ENCODE measurements at places on chromosomes 1 and 21.

- no peak for DNase-seq
Observed at GRCh38 chr1:191320062-191320461, 838.2 kb upstream of the RGS18 start.

DNA sequence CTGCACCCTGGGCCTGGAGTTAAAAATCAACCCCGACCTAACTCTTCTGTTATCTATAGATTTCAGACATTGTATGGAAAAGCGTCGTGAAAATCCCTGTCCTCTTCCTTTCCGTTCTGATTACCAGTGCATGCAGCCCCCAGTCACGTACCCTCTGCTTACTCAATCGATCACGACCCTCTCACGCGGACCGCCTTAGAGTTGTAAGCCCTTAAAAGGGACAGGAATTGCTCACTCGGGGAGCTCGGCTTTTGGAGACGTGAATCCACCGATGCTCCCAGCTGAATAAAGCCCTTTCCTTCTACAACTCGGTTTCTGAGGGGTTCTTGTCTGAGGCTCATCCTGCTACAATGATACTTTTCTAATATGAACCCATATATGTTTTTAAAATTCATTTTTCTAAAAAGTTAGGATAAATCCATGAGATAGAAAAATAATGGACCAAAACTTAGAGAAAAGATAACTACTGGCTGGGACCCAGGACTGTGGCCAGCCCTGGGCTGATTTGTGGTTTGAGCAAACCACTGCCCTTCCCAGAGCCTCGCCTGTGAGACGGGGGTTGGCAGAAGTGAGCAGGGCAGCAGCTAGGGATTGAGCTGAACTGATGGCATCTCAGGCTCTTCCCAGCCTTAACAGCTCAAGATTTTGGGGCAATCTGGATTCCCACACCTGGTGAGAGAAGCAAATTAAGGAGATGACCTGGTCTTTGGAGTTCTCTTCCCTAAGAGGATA, 5.0 kb downstream of the UQCRHL start:
- DNase-seq: no peak

- no peak for DNase-seq
Observed at GRCh38 chr1:157177733-157178394, 39.7 kb upstream of the ETV3 start.

- DNase-seq: no peak
Observed at GRCh38 chr1:103461161-103462105, 64.1 kb upstream of the RNPC3 start.

GRCh38 chr1:10209590-10209904, 823 bp upstream of the KIF1B start:
- no peak for DNase-seq

DNA sequence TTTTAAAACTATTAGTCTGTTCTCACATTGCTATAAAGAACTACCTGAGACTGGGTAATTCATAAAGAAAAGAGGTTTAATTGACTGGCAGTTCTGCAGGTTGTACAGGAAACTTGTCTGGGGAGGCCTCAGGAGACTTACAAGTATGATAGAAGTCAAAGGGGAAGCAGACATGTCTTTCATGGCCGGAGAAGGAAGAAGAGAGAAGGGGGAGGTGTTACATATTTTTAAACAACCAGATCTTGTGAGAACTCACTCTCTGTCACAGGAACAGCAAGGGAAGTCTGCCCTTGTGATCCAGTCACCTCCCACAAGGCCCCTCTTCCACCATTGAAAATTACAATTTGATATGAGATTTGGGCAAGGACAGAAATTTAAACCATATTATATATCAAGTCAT, 55.9 kb downstream of the CLIC4 start:
- DNase-seq: no peak

DNA sequence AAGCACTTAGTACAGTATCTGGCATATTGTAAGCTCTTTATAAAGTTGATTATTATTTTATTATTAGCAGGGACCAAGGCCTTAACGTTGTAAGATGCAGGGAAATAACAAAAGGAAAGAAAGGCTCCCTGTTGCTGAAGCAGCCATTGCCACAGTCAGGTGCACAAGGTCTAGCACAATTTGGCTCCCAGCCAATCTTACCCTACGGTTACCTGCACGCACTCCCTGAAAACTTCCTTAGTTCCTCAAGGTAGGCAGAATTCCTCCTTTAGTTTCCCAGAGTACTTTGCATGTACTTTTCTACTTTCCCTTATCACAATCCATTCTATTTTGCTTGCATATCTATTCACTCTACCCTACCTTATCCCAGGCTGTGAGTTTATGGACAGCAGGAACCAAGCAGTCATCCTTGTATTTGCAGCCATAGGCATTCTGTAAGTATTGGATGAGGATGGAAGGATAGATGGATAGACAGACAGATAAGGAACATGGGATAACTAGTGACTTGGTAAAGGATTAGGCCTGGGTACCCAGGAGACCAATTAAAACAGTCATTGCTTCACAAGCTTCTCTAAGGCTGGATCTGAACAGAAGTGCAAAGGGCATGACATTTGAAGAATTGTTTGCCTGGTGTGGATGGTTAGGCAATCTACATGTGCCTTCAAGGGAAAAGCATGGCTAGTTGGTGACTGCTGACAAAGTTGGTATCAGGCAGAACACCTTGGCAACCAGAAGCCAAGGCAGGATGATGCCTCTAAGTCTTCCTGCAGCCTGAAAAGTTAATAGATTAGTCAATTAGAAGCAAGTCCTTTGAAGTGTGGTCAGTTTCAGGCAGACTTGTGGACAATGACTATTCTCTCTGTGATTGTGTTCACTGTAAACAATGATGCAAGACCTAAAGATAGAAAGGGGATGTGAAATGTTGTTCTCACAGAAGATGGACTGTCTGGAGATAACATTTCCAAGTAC, 20.8 kb upstream of the JAK1 start:
- no peak for DNase-seq

Data from activated CD8-positive, alpha-beta memory T cell treated with anti-CD3 and anti-CD28 coated beads for 48 hours (primary cell).